ENCODE measurements at places on chromosomes 1 and 21.

DNA sequence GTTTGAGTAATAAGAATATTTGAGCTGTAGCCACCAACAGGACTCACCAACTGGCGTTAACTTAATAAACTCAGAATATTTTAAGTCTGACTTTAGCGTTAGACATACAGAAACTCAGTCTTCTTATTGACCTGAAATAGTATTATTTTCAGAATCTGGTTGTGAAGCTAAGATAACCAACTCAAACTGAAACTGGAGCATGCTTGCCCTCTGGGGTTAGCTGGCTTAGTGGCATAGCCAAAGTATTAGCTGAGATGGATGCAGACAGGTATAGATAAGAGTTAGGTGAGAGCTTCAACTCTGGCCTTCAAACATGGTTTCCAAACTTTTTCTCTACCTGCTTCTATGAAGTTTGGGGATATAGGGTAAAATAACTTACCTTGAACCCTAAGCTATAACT lies 40.5 kb downstream of the AMY1C start:
- DNase-seq: no peak

GRCh38 chr1:236240675-236241074 lies 41.1 kb downstream of the ERO1B start:
- no peak for DNase-seq

GRCh38 chr1:195979646-195980045 lies 628.6 kb downstream of the KCNT2 start:
- no peak for DNase-seq

- no peak for DNase-seq
These were observed 3.3 kb upstream of the SHISAL2A start for GRCh38 chr1:52629667-52630066.

GRCh38 chr1:72412286-72412685 lies 129.9 kb upstream of the NEGR1 start:
- peak; percentile 56 for DNase-seq

DNA sequence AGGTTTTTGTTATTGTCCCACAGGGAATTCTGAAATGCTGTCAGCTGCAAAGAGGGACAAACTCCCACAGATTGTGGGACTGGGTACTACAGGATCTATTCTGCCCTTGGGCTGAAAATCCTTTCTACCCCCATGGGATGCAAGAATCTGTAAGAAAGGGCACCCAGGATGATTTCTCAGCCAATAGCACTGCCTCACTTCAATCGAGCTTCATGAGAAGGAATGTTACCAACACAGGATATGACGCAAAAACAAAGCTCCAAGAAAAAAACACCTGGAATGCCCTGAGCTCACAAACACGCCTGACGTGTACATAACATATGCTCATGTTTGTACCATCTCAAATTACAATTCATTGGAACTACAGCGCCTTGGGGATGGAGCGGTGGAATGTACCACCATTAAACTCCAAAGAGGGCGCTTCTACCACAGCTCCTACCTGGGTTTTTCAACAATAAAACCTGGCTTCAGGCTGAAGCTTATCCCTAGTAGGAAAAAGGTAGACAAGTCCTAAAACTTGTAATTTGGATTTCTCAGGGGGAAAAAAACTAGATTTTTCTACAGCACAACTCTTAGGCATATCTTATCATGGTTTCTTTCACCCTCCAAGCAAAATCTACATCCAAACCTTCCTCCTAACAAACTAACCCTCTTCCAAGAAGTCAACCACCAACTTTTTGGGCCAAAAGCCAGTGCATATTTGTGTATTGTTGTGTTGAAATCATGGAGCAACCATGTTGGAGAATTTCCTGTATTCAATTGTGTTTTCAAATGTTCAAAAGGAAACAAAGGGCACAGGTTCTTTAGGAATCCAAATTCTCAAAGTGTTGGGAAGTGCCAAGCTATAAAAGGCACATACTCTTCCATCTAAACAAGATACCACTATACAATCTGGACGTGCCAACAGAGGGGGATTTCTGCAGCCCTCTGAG lies 78.9 kb downstream of the TGFBR3 start:
- no peak for DNase-seq

GRCh38 chr1:54996359-54996868 lies 2.3 kb upstream of the BSND start:
- DNase-seq: peak; percentile 45

DNA sequence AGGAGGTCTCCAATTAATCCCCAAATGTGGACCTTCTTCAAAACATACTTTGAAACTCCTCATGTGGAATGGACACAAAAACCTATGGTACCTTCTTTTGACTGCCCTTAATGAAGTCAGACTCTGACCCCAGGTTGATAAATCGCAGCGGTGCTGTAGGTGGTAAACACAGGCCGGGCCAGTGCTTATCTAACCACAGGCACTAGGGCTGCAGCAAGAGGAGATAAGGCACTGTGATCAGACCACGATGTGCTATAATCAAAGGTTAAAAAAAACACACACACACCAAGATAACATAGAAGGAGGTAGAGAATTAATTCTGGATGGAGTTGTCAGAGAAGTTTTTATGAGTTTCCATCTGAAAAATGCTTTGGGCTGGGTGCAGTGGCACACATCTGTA lies 52.3 kb upstream of the SIPA1L2 start:
- no peak for DNase-seq

DNA sequence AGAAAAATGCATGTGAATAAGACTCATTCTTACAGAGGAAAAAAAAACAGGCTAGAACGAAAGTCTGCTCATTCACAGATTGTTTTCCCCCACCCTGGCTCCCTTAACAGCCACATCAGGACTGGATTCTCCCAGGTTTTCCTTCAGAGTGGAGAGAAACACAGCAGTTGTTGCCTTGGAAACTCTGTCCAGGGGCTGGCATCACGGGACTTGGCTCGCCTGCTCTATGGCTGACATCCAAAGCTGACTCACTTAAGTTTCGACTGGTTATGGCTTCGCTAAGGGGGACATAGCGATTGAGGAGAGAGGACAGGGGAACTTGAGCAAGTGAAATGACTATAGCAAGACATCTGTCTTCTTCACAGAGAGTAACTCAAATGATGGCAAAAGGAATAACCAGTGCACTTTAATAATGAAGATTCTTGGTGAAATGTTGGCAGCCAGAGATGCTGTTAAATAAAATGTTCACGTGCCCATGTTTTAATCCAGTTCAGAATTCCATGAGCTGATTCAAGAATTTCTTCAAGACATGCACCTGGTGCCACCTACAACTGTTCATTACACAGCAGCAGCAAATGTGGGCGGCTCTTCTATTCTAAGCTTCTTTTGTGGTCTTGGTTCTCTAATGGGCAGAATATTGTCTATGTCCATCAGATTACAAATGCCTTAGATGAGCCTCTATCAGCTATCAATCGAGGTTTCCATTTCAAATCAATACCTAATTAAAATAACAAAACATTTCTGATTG lies 21.8 kb downstream of the MIS18A start:
- DNase-seq: peak; percentile 54

GRCh38 chr1:248924696-248925532 lies 18.9 kb downstream of the PGBD2 start:
- DNase-seq: peak; percentile 78

- DNase-seq: no peak
These were observed 28.8 kb upstream of the PTGFRN start for GRCh38 chr1:116880917-116881316.

DNA sequence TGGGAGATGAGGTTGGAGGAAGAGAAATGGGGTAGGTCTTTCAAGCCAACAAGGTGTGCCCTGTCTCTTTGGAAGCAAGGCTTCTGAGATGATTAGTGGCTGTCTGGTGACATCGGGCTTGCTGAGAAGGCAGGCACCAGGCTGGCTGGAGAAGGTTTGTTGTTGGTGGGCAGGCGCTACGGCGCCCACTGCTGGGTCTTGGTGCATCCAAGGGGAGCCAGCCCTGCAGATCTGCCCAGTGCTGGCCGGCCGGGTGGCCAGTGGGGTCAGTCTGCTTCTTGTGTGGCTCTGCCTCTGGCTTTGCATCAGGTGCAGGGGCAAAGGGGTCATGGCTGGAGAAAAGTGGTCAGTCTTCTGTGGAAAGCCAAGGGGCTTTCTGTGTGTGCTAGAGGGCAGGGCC lies 126.2 kb downstream of the TLR5 start:
- no peak for DNase-seq

- no peak for DNase-seq
These were observed 29.3 kb upstream of the TRIM33 start for GRCh38 chr1:114540272-114540671.

DNA sequence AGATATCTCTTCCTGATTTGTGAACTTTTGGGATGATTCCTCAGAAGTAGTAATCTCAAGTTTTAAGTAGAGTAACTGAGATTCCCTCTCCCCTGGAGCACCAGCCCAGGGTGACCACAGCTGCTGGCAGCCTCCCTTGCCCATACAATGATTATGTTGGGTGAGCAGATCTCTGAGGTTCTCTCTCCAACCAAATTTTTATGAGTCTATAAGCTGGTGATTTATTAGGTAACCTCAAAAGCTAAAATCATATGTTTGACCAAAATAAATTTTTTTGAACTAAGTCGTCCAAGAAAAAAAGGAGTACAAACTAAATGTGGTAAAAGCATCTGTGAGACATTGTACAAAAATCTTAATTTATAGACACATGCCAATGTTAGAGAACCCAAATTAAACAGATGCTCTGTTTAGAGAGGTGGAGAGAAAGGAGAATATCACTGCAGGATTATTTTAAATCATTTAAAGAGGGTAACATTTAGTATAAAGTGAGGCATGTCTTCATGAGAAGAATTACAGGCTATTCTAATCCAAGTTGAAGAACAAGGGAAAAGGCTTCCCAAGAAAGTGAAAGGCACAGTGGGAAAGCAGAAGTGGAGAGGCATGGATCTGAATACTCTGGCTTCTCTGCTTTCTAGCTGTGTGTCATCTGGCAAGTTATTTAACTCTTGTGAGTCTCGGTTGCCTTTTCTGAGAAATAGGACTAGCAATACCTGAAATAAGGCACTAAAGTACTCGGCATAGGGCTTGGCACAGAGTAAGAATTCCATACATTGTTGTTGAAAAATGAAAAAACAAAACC lies 2.5 kb downstream of the AKNAD1 start:
- DNase-seq: no peak

GRCh38 chr21:38925478-38925877 lies 119.7 kb downstream of the ETS2 start:
- DNase-seq: no peak

All from RCC 7860 (cell line).